ENCODE measurements at places on chromosomes 2 and 18. TPM values are rescaled to one million over a fixed set of nuclear protein-coding genes. Genes with fewer than 3 reads are reported as not detected.

CCDC85A gene
- 0.19 TPM for polyA plus RNA-seq

RAX gene
- not detected for polyA plus RNA-seq

CHST10 gene
- 2.9 TPM for polyA plus RNA-seq

DNA sequence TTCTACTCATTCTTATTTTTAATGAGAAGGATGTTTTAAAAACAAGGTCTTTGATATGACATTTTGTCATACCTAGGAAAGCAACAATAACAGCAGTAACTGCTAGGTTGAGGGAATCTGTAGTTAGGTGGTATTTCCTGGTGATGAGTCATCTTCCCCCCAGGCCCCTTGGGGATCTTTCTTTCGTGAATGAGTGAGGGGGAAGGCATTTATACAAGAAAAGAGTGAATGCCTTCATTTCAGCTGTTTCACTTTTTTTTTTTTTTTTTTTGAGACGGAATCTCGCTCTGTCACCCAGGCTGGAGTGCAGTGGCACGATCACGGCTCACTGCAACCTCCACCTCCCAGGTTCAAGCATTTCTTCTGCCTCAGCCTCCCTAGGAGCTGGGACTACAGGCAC, 108.6 kb downstream of the MAP4K4 start:
- peak overlapping the region; percentile 20 for H3K27ac ChIP-seq
- DNase-seq = no peak
- H3K27me3 ChIP-seq = no peaks in the 10 kb centered on the region
- no peak overlapping the region for H3K4me3 ChIP-seq
- H3K4me1 ChIP-seq = peaks cover 72% of the 10 kb centered on the region

DNA sequence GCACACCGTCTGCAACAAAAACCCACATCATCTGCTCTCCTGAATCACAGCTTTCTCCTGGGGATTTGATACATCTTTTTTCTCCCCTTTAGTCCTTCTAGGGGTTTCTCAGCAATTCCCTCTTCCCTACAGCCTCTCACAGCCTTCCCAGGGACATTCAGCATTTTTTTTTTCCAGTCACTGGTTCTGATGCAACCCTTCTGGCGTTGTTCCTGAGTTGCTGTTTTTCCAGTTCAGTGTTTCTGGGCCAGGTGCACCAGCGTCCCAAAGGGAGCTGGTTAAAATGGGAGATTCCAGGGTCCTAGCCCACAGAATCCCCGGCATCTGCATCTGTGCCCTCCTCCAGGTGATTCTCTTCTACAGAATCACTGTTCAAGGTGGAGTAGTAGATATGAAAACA, 36.1 kb downstream of the ADCY3 start:
- peaks cover 16% of the 10 kb centered on the region for H3K4me1 ChIP-seq
- no peak for DNase-seq
- H3K27me3 ChIP-seq = no peaks in the 10 kb centered on the region
- H3K4me3 ChIP-seq = no peak overlapping the region

DNA sequence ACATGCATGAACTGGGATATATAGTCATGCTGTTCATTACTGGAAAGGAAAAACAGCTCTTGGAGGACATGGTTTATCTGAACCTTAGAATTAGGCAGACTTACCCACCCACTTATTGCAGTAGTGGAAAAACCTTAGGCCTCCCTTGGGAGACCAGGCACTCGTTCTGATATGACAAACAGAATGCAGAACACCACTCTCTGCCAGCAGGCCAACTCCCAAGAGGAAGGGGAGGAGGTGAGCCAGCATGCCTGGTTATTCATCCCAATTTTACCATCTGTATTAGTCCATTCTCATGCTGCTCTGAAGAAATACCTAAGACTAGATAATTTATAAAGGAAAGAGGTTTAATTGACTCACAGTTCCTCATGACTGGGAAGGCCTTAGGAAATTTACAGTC, 17.5 kb downstream of the C18orf63 start:
- H3K27me3 ChIP-seq = no peaks in the 10 kb centered on the region
- H3K4me3 ChIP-seq = no peak overlapping the region
- H3K27ac ChIP-seq = no peak overlapping the region
- H3K36me3 ChIP-seq = no peaks in the 10 kb centered on the region
- no peak for DNase-seq
